ENCODE measurements at places on chromosomes 1 and 21.

DNA sequence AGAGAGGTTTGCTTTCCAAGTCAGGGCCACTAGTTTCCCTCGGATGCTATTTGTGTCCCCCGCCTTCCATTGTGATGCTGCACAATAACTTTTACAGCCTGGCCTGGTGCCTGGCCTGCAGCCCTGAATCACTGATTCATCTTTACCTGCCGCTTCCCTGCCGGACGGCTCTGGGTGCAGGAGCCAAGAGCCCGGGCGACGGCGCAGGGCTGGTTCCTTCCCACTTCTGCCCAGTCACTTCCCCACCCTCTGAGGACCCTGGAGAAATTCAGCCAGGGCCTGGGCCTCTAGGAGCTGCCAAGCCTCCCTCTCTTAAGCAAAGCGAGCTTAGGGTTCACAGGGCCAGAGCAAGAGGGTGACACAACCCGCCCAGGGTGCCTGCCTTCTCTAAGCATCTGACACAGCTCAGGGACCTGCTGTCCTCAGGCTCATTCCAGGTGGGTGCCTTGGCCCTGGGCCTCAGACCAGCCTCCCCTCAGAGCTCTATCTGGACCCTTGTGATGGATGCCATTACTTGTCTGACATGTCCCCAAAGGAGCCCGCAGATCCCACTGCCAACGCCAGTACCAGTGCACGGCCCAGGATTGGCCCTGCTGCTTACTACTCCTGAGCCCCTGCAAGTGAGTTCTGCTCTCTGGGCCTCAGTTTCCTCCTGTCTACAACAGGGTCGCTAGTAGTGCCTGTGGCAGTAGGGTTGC is 381.0 kb upstream of the VAMP3 start:
- DNase-seq: no peak

DNA sequence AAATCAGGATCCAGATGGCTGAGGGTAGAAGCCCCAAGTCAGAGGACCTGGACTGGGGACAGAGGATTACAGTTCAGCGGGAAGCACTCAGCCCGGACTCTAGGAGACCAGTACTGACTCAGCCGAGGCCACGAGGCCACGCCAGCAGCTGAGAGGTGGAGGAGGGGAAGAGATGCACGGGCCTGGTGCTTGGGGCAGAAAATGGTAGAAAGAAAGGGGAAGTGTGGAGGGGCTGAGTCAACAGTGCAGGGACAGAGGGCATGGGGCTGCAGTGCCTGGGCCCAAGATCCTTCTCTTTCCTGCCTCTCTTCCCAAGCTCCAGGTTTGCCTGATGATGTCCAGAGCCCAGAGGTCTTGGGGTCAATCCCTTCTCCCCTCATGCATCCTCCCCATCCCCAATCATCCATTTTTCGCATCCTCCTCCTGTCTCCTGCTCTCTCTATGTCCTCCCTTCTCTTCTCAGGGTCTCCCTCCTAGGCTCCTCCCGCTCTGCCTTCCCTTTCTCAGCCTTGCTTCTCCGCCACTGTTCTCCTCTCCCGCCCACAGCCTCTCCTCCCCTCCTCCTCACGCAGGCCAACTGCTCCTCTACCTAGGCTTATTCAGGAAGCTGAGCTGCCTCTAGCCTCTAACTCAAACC is 7.7 kb downstream of the ARHGEF2 start:
- peak; percentile 41 for DNase-seq

DNA sequence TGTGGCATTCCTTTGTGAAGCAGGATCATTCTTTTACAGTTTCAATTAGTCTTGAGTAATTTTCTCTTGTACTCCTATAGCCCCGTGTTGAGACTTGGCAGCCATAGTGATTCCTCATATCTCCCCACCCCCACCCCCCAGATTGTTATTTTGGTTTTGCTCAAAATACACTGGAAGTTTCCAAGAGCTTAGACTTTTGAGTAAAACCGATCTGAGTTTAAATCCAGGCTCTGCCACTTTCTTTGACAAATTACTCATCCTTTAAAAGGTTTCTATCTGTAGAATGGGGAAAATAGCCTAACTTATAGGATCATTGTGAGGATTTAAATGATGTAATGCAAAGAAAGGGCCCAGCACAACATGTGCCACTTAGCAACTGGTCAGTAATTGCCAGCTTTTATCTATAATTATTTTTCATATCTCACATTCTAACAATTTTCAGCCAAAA is 53.1 kb upstream of the RC3H1 start:
- no peak for DNase-seq

- DNase-seq: no peak
Observed at GRCh38 chr1:247614625-247615024, 9.2 kb downstream of the OR2G3 start.

GRCh38 chr1:88813471-88813870 is 77.9 kb downstream of the GTF2B start:
- DNase-seq: no peak

DNA sequence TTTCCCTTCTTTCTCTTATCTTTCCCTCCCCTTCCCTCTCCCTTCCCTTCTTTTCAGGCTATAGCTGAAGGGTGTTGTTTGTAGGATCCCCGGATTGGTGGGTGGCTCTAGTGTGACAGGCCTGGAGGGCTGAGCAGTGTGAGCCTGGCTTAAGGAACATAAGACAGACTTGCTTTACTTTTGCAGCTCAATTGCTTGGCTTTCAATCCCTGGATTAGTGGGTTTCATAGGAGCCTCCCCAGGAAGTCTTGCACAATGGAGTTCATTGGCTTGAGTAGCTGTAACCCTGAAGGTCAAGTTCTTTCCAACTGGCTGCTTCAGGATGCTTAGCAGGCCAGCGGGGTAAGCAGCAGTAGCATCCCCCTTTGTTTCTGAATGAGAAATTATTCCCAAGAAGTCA is 126.7 kb downstream of the CAMTA1 start:
- no peak for DNase-seq

- DNase-seq: no peak
Observed at GRCh38 chr1:185533596-185533995, 200.6 kb upstream of the HMCN1 start.

- no peak for DNase-seq
Observed at GRCh38 chr1:23525558-23526250, 5.3 kb downstream of the E2F2 start.

GRCh38 chr1:51309291-51309690 is 21.1 kb downstream of the TTC39A start:
- DNase-seq: no peak

GRCh38 chr1:187646536-187647107 is 817.9 kb downstream of the PLA2G4A start:
- DNase-seq: no peak

- no peak for DNase-seq
Observed at GRCh38 chr21:20373031-20373430, 625.2 kb upstream of the NCAM2 start.

DNA sequence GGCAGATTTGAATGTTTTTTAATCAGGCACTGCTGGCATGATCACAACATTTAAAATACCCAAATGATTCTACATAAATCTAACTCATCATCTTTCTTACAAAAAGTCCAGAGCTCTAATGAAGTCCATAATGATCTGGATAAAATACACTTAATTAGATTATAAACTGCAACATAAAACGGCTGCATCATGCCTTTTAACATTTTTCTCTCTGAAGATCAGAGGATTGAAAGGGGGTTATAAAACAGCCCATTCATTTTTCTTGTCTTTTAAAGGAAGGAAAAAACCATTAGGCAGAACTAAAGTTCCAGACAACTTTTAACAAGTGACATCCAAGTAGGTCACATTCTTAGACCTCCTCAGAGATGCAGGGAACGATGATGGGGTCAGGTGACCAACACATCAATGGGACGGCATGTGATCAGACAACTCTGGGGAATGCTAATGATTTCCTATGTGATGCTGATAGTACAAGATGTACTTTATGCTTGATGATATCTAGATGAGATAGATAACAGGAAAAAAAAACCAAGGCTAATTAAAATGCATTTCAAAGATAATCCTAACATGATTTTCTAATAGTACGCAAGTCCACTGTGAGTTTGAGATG is 455.1 kb downstream of the SMYD3 start:
- DNase-seq: no peak

- DNase-seq: no peak
Observed at GRCh38 chr1:36023098-36023769, 60.7 kb upstream of the TEKT2 start.

DNA sequence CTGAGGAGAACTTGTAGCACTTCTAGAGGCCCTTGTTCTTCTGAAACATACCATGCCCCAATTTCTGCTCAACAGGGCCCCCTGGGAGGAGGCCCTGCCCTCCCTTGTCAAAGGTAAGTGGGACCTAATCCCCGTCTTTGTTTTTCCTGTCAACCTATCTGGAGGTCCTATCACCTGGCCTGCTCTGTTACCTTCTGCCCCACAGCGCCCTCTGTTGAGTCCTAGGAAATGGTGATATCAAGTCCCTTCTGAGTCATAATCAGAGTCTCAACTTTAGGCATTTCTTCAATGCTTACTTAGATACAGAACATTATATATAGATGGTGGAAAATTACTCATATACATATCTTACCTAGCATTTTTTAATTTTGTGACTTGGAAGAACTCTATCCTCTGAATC is 28.2 kb upstream of the FCRL4 start:
- DNase-seq: peak; percentile 32

All from epithelial cell of esophagus (primary cell).